ENCODE measurements at places on chromosomes 5 and 9.

DNA sequence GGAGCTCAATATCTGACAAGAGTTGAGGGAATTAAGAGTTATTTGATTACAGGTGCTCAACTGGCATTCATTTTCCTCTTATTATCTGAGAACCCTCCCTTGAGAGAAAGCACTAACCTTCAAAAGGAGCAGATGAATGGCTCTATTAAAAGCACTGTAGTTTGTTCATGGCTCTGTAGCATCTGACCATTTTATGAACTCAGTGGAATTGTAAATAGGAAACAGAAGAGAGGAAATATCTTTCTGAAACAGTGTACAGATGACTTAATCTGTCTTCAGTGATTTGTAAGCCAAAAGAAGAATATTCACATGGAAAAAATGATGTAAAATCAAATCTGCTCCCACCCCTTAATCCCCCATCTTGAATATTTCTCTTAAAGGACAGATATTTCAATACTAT lies 810.4 kb upstream of the GRAMD2B start:
- DNase-seq = no peak

- DNase-seq = no peak
Measured at GRCh38 chr5:91794856-91795548, 411.9 kb upstream of the ARRDC3 start.

GRCh38 chr5:154937186-154937717 lies 759 bp downstream of the GEMIN5 start:
- no peak for DNase-seq

- peak; percentile 36 for DNase-seq
Measured at GRCh38 chr5:175542232-175542965, 64.0 kb downstream of the SFXN1 start.

DNA sequence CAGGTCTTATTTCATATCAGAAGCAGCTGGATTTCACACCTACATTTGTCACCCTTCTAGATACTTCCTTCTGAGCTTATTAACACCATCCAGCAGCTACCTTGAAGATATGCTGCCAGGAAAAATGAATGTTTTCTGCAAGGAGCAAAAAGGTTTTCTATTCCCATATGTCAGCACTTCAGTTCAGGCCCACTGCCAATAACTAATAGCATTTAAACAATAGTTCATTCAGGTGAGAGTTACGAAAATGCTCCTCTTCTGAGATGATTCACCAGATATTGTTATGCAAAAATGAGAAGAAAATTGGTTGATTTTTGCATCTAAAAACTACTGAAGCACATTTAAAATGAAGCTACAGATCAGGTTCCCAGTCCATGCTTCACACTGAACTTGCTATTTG lies 56.4 kb upstream of the ISL1 start:
- no peak for DNase-seq

DNA sequence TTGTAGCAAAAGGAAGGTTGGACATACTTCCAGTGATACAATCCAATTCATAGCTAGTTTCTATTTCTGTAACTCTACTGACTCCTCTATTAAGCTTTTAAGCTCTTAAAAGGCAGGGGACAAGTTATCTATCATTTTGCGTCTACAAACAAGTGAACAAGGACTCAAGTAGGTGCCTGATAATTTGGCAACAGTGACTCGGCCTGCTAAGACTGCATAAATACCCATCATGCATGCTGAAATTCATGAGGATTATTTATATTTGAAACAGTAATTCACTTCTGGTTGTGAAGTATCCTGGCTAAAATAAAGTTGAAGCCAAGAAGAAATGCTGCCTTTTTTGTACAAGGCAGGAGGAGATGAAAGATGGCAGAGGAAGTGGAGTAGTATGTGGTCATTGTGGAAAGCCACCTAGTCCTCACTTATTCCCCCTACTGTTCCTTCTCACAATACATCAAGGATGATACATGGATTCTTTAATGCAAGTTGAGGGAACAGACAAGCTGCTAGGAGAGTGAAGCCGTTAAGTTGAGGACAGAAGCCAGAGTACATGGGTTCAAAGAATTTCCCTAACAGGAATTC lies 74.0 kb downstream of the MRPS27 start:
- no peak for DNase-seq

DNA sequence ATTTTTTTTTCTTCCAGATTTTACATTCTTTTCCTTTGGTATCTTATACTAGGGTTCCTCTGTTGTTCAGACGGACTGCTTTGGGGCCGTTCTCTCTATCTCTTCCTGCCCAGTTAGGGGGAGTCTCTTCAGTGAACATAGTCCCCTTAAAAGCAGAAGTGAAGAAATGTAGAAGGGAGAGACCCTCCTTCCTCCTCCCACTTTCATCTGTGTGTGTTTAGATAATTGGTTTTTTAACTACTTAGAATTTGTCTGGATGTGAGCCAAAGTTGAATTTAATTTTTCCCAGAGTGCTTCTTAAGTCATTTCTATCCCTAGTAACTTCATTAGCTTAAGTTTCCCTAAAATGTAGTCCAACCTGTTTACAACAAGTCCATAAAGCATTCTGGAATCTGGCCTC lies 167.5 kb downstream of the HACD4 start:
- DNase-seq = no peak

GRCh38 chr5:130762031-130762430 lies 403.0 kb downstream of the HINT1 start:
- DNase-seq = no peak

DNA sequence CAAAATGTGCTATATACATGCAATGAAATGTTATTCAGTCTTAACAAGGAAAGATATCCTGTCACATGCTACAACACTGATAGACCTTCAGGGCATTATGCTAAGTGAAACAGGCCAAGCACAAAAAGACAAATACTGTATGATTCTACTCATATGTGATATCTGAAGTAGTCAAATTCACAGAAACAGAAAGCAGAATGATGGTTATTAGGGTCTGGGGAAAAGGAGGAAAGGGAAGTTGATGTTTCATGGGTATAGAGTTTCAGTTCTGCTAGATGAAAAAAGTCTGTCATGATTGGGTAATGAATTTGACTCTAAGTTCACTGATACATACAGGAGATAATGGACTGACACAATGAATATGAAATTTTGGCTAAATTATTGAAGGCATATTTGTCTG lies 11.2 kb upstream of the RIC1 start:
- DNase-seq = no peak

DNA sequence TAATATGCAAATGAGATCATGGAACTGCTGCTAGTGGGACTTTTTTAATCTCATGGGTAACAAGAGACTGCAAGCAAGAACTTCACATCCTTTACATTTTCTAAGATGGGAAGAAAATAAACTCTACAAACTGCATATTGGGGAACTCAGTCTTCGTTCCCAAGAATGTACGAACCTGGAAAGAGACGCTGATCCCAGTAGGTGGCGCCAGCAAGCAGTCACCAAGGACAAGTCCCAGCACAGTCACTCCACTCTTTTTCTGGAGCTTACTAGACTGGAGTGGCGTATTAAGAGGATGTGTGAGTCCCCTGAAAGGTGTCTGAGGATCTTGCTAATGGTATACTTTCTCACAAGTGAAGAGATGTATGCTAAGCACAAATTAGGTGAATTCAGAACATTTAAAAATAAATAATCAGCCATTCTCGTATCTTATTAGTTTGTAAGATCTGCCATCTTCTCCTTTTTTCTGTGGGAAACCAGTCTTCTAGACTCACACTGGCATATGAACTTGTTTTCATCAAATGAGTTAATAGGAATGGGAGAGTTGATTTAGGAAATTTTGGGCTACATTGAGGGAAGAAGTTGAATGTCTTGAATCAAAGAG lies 16.0 kb upstream of the PUM3 start:
- no peak for DNase-seq

DNA sequence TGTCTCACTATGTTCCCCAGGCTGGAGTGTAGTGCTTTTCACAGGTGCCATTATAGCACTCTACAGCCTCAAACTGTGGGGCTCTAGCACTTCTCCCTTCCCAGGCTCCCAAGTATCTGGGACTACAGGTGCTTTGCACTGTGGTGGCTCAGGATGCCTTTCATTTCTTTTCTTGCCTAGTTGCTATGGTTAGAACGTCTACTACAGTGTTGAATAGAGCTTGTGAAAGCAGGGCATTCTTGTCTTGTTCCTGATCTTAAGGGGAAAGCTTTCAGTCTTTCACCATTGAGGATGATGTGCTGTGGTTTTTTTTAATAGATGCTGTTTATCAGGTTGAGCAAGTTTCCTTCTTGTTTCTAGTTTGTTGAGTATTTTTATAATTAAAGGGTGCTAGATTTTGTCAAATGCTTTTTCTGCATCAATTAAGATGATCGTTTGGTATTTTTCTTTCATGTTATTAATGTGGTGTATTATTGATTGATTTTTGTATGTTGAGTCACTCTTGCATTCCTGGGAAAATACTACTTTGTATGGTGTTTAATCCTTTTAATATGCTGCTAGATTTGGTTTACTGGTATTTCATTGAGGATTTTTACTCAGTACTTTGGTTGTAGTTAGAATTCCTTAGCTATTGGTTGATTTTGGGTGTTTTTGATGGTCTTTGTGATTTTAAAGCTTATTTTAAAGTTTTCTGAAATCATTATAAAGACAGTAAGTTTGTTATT lies 35.6 kb downstream of the GPBP1 start:
- DNase-seq = no peak

DNA sequence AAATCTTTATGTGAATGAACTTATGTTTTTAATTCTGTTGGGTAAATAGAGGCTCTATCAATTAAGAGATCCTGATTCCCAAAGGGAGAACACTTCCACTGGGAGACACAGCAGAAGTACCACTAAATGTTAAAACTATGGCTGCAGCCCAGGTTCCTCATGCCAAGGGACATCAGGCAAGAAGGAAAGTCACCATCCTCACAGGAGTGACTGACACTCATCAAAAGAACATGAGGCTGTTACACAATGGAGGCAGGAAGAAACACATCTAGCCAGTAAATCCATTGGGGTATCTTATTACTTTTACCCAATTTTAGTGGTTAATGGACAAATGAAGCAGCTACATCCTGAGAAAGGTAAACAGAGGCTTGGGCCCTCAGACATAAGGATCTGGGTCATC lies 94.4 kb downstream of the MAPKAP1 start:
- no peak for DNase-seq

DNA sequence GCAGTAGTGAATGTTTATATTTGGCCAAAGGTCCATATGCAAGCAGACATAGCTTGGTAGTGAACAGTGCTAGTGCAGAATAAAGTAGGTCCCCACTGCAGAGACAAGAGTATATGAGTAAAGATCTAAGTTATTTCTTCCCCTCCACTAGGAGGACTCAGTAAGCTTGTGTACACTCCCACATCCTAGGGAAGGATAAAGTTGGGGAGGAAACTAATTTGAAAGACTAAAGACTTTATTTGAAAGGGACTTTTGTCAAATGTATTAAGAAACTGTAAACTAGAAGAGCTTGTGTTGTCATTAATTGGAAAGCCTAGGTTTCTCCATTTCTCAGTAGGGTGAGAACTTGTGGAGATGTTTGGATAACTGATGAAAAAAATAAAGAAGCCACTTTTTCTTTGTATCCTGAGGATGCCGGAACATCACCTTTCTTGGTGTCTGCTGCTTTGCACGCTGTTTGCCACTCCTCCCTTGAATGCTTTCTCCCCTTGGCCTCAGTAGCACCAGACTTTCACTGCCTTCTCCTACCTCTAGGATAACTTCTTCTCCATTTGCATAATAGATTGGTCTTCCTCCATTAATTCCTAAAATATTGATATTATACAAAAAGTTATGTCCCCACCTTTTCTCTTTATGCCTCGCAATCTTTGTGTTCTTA lies 329.0 kb downstream of the PARP8 start:
- no peak for DNase-seq

GRCh38 chr5:91541696-91542095 lies 158.6 kb upstream of the ARRDC3 start:
- DNase-seq = no peak

GRCh38 chr9:35272989-35273388 lies 111.2 kb downstream of the UNC13B start:
- no peak for DNase-seq

GRCh38 chr9:84597131-84597530 lies 72.4 kb upstream of the NTRK2 start:
- DNase-seq = no peak

- no peak for DNase-seq
Measured at GRCh38 chr5:137693307-137693950, 42.5 kb downstream of the KLHL3 start.

DNA sequence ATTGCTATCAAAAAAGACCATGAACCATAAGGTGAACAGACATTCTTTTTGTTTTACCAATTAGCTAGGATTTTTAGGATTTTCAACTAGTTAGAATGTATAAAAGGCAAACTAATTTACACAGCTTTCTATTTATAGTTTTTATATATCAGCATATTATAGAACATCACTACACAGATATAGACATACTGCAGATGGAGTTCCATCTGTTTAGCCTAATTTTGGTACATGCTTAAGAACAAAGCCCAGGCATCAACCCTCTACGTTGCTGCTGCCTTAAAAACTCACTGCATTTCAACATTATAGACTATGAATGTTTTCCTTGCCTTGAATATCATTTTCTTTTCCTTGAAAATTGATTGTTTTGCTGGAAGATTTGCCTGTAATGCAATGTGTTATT lies 2227.5 kb upstream of the C9orf72 start:
- no peak for DNase-seq

GRCh38 chr5:56159521-56159947 lies 73.6 kb downstream of the ANKRD55 start:
- no peak for DNase-seq

DNA sequence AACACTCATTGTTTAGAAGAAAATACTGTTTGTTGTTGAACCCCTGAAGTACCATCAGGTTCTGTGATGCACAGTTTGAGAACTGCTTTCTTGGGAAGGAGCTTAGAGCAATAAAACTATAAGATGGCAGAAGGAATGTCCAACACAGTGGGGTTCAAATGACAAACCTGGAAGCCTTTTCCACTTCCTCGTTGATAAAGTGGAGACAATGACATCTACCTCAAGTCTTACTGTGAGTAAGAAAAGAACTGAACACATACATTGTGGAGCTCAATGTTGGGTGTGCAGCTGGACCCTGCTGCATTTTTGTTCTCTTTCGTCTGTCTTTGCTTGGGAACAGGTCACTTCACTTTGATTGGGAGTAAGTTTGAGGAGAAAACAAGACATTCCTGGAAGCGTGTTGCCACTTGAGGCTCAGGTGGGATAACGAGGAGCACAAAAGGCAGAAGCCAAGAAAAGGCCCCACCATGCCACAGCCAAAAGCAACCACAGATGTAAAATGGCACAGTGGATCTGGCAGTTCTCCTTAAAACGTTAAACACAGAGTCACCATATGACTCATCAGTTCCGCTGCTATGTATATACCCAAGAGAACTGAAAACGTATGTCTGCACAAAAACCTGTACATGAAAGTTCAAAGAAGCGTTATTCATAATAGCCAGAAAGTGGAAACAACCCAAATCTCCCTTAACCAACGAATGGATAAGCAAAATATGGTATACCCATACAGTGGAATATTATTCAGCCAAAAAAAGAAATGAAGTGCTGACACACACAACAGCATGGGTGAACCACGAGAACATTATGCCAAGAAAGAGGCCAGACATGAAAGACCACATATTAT lies 42.9 kb upstream of the SUB1 start:
- no peak for DNase-seq

DNA sequence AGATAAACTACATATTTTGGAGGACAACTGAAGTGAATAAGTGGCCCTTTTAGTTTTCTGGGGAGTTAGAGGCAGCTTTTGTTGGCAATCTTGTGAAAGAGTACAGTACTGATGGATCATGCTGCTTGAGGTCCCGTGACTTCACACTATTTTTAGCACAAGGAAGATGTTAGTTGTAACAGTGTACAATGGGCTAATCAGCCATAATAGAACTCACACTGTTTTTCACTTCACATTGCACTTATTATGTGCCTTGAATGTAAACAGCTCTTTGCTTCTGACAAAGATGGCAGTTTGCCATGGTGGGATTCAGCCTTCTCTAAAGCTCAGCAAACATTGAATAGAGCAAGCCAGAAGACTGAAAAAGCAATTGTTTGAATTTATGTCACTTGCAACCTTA lies 176.7 kb upstream of the ZNF608 start:
- DNase-seq = no peak
